Stimulated activated CD8-positive, alpha-beta memory T cell treated with anti-CD3 and anti-CD28 coated beads, Interleukin-7, amount 100 ng/mL, for 1 hour (primary cell): ENCODE measurements at places on chromosomes 2 and 18.

- DNase-seq: no peak
Measured at GRCh38 chr2:164721430-164721829, 100.1 kb upstream of the GRB14 start.

GRCh38 chr2:128455721-128456050 lies 137.0 kb upstream of the HS6ST1 start:
- no peak for DNase-seq

DNA sequence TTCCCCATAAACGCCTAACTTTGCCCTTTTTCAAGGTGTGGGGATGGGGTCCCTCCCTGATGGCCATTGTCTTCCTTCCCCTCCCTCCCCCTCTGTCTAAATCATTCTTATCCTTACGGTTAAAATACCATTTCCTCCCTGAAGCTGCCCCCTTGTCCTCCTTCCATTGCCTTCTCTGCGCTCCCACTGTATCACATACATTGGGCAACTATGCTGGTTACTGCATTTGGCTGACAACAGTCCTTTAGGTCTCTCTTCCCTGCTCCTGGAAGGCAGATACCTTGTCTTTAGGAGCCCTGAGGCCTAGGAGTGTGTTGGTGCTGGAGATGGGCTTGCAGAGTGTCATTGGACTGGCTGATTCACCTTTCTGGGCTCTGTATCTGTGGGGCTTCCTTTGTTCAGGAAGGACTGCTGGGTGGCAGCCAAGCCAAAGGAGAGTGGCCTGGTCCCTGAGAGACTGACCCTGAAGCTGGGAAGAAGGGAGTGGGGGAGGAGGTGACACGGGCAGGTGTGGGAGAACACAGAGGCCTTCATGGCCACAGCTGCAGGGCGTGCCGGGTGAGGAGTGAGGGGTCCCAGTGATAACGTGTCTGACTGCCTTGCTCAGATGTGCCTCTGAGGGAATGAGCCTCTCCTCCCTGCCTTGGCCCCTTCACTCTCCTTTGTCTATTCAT lies 2.2 kb downstream of the WNT6 start:
- DNase-seq: no peak

DNA sequence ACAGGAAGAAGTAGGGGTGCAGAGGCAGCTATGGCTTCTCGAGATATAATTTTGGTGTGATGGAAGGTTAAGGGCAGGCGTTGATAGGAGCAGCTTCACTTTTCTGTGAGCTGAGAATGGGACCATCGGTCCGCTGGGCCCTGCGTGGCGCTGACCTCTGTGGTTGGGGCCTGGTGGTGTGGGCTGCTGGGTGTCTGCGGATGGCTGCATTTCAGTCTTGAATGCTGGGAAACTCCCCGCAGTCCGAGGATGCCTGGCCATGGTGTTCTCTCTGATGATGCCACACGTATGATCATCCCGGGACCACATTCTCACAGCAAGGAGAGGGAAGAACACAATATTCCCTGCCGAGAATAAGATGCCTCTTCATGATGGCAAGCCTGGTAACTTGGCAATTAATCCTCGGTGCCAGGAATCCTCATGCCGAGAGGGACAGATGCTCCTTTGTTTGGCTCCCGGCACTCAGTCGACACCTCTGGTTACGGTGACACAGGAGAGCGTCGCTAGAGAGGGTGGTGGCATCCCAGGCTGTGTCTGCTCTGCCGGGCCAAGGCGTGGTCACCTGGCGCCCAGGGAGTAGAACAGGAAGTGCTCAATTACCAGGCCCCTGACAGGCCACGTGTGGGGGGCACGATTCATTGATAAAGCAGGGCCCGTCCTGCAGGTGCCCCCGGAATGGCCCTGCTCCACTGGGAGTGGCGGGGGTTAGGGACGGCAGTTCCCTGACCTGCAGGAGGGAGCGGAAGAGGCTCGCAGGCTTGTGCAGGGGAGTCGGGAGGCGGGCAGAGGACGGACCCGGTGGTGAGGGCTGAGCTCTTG lies 119.4 kb upstream of the CTDP1 start:
- no peak for DNase-seq

GRCh38 chr2:101574622-101575021 lies 99.7 kb upstream of the RFX8 start:
- DNase-seq: no peak

GRCh38 chr18:63287691-63288220 lies 31.8 kb downstream of the BCL2 start:
- no peak for DNase-seq

- DNase-seq: no peak
Measured at GRCh38 chr18:35588122-35588521, 6.6 kb downstream of the GALNT1 start.

GRCh38 chr2:8435608-8436007 lies 246.2 kb upstream of the ID2 start:
- DNase-seq: no peak

DNA sequence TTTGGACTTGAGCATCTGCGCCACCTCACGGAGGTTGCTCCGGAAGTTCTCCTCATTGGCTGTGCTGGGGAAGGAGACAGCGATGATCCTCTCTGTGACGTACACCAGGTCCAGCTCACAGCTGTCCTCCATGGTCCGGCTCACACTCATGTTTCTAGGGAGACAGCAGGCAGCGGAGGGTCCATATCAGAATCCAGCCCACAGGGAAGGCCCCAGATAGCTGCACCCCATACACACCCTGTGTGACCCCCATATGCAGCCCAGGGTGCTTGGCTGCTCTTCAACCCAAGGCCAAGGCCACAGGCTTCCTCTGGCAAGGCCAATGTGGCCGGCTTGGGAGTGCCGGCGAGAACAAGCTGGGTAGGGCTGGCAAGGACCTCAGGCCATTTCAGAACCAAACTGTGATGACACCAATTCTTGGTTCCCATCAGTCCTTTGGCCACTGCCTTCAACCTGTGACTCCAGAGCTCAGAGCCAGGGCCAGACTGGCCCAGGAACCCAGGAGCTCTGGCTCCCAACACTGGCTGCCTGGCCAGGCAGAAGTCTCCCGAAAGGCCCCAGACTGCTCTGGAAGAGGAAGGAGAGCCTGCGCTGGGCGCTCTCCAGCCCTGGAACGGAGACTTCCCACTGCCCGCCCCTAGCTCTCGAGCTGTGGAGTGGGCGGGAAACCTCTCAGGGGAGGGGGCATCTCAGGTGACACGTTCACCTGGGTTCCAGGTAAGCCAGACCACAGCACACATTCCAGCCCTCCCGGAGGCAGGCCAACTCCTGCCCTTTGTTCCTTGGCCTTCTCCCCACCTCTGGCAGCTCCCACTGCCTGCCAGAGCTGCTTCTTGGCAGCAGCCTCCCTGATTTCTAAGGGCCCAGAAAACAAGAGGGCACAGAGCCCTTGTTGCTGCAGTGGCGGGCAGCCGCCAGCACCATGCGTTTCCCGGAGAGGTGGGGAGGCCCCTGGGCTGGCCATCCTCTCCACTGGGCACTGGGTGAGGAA lies 104.7 kb downstream of the TNS1 start:
- no peak for DNase-seq

DNA sequence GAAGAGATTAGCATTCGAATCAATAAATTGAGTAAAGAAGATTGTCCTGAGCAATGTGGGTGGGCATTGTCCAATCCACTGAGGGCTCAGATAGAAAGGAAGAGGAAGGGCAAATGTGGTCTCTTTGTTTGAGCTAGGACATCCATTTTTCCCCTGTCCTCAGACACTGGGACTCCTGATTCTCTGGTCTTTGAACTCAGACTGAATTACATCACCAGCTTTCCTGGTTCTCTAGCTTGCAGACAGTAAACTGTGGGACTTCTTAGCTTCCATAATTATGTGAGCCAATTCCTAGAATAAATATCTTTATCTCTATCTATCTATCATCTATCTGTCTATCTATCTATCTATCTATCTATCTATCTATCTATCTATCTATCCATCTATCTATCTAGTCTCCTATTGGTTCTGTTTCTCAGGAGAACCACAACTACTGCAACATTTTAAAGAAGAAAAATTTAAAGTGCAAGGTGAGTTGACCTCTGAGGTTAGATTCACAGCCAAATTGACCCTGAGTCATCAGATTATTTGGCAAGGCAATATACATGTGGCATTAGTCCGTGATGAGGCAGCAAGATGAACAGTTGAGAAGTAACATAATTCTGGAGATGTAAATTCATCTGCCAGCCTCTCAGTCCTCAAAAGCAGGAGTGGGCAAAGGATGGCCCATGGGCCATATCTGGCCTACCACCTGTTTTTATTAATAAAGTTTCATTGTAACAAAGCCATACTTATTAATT lies 191.4 kb downstream of the PDE11A start:
- DNase-seq: no peak
